GM20000 (cell line): ENCODE measurements at places on chromosomes 13 and 19.

- no peak for DNase-seq
Observed at GRCh38 chr13:54628383-54628782, 1599.8 kb downstream of the OLFM4 start.

DNA sequence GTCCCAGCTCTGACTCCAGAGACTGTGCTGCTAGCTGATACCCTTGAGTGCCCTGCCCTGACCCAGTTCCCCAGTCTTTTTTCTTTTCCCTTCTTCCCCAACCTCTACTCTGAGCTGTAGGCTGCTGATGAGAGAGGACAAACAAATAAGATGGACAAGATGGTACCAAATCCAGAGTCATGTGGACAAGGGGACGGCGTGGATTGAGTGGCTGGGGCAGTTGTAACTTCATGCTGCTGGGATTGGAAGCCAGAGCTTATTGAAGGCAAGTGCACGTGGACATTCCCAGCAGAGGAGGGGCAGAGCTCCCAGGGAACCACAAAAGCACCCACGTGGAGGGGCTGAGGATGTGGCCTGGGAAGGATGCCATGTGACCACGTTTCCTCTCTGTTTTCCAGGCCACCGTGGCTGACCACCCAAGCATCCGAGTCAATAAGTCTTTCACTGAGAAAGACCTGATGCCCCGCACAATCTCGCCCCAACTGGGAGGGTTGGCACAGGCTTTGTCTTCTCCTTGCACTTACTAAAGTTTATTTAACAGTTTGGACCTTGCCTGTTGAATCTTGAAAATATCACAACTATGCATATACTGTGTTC is 323.3 kb upstream of the ZNF507 start:
- DNase-seq: no peak

DNA sequence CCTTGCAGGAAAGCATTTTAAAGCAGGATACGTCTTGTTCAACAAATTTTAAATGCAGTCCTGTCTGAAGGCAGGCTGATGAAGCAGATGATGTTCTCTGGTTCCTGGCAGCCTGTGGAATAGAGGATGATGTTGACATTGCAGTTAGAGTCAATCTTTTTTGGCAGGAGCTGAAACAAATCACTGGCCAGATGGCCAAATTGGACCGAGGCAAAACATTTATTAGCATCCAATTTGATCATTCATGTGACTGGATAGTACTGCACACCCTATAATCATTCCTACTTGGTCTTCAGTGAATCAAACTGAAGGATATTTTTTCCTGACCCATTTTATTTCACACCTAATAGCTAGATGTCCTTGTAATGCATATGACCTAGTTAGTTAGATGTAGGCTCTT is 172.2 kb upstream of the SLC10A2 start:
- no peak for DNase-seq

DNA sequence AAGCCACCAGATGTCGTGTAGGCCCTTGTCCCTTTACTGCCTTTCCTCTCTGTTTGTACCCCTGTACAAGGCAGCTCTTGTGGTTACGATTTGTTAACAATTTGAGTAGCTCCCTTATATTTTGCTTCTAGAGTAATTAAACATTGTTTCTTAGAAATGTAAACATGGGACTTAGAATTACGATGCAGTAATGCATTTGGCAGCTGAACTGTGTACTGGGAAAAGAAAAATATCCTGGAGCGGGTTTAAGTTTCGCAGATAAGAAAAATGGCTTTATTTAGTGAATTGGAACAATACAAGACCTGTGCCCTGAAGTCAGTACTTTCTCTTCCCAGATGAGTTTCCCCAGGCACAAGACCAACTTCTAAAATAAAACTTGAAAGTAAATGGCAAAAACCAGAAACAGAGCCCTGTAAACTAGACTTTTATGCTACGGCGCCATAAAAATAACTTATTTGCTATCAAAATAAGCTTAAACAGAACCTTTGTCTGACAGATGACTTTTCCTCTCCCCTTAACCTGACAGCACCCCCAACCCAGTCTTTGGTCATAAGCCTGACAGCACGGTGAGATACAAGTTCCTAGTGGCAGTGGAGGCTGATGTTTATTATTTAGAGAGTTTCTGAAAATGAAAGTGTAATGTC is 63.0 kb downstream of the LRCH1 start:
- no peak for DNase-seq

DNA sequence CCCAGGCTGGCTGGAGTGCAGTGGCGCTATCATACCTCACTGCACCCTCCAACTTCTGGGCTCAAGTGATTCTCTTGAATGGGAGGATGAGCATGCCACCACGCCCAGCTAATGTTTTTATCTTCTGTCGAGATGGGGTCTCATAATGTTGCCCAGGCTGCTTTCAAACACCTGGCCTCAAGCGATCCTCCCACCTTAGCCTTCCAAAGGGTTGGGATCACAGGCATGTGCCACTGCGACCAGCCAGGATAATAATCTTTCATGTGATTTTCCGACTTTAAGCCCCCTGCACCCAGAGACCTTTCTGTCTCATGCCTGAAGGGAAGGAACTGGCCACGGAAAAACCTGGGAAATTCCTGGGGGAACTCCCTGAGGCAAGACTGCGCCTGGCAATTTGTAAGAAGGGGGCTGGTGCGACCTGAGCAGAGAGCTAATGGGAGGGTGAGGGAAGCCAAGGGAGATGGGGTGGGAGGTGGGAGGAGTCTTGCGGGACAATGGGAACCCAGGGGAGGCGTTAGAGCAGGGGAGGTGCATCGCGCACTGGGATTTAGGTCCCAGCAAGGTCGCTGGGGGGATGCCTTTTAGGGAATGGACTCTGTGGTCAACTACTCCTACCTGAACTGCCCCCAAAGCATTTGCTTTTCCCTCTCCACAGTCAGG is 1.2 kb upstream of the CCDC124 start:
- peak; percentile 23 for DNase-seq
